Hematopoietic multipotent progenitor cell treated with erythropoietin and hydrocortisone succinate and interleukin-3 and kit ligand, for 6 days (in vitro differentiated cells): ENCODE measurements at places on chromosomes 2 and 18.
A peak's percentile ranks its signal among the peaks of the same experiment; 100 is the strongest.

GRCh38 chr2:13770279-13770678 is 862.2 kb upstream of the LRATD1 start:
- DNase-seq: no peak

DNA sequence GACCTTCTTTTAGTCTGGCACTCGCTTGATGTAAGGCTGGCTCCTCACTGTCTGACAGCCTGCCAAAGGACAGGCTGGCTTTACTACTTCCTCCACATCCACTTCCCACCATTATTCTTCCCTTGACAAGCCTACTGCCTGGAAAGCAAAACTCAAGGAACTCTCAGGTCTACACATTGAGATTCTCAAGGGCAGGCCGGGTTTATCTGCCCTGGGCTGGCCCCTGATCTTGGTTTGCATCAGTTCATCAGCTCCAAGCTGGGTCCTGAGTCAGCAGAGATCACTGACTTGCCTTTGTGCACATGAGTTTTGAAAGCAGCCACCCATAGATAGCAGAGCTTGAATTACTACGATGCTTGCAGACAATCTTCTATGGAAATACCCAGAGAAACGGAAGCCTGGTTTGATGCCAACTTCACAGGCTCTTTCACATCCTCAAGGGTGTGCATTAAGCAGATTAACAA is 53.9 kb downstream of the KCTD18 start:
- DNase-seq: peak; percentile 14

DNA sequence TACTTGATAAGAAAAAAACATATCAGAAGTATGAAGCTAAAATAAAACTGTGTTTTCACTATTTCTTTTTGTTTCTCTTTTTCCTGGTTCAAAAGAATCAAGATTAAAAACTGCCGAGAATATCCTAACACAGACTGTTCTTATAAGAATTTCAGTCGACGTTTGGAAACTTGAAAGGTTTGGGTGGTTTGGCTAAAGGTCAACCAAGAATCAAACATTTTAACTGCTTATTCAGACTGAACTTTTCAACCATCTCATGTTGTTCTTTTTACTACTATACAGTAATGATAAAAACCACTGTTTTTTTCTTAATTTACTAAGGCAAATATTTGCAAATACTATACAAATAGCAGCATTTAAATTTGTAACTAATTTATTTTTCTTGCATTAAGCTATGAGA is 308.5 kb upstream of the TFPI start:
- DNase-seq: no peak

GRCh38 chr2:218870984-218871344 is 9.7 kb upstream of the WNT10A start:
- DNase-seq: no peak

DNA sequence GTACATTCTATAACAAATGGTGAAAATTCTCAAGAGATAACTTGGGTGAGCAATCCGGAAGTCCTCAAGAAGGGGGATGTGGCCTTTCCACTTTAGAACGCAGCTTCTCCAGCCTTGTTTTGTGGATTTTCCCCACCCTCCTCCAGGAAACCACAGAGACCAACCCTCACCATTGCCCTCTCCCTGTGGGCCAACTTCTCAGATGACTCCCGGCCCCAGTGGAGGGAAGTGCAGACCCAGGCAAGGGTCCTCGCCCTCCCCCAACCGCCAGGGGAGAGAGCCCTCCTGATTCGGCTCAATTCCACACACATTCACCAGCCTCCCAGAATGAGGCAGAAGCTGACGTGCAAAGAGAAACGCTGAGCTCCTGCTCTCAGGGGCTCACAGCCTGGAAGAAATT is 277.2 kb downstream of the EIPR1 start:
- DNase-seq: peak; percentile 6

GRCh38 chr2:159913900-159914299 is 115.9 kb upstream of the CD302 start:
- no peak for DNase-seq

GRCh38 chr18:10878703-10879102 is 270.7 kb downstream of the PIEZO2 start:
- DNase-seq: no peak

- no peak for DNase-seq
Measured at GRCh38 chr18:910247-910646, 5.6 kb downstream of the ADCYAP1 start.

GRCh38 chr2:191049728-191050639 is 36.0 kb upstream of the STAT1 start:
- peak; percentile 18 for DNase-seq

- peak; percentile 79 for DNase-seq
Measured at GRCh38 chr18:36284671-36285295, 12.7 kb upstream of the FHOD3 start.

GRCh38 chr18:37812961-37813360 is 247.4 kb upstream of the CELF4 start:
- no peak for DNase-seq

DNA sequence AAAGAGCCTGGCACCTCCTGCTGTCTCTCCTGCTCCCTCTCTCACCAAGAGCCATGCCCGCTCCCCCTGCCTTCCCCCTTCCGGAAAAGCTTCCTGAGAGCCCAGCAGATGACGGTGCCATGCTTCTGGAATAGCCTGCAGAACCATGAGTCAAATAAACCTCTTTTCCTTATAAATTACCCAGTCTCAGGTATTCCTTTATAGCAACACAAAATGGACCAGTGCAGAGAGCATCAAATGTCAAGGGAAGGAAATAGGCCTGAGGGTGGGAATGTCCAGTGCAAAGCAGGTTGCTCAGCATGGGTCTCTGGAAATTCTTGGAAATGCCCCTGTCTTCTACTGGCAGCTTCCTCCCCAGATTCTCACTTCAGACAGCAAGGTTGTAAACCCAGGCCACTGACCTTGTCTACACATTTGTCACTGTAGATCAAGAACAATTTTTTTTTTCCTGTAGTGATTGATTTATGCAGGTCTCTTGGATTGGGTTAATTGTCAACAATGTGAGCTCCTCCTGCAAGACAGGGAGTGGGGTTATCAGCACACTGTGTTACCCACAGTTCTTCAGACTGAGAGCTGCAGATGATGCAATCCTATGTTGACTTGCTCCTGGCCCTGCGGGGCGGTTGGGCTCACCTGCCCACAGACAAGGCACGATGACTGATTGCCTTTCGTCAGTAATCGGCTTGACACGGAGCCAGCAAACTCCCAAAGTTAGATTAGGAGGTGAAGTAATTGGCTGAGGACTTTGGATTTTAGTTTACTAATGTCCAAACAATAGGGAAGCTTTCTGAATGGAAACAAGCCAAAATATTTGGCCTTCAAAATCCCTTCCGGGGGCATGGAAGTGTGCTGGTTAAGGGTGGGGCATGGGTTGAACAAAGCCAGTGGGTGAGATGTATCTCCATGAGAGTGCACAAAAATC is 5.4 kb upstream of the BOD1L2 start:
- DNase-seq: no peak

DNA sequence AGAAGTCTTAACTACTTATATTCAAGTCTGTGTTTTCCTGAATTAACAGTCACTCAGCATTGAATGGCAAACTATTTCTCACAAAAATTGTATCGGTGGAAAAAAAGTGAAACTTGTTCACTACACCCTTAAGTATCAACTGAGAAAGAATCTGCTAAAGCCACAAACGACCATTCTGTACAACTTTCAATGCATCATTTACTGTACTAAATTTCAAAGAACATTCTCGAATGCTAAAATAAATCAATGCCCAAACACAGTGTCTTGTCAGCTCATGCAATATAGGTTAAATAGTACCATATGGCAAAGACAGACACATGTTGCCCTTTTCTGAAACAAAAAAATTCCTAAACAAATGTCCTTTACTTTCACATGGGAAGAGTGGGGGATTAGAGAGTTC is 9.0 kb downstream of the ZNF516 start:
- no peak for DNase-seq

DNA sequence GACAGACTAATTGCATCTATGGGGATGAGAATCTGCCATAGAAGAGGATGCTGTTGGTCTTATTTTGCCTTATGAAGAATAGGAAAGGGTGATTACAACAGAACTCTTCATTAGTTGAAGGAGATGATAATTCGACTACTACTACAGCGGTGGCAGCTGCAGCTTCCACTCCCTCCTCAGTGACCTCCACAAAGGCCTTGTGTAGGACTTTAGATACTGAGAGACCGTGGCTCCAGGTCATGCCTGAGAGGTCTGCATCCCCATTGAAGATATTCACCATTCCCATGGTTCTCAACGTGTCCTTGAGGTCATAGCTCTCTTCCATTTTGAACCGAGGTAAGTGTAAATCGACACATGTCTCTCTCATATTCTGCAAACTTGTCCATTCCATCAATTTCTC is 6.4 kb downstream of the SERPINB4 start:
- no peak for DNase-seq

DNA sequence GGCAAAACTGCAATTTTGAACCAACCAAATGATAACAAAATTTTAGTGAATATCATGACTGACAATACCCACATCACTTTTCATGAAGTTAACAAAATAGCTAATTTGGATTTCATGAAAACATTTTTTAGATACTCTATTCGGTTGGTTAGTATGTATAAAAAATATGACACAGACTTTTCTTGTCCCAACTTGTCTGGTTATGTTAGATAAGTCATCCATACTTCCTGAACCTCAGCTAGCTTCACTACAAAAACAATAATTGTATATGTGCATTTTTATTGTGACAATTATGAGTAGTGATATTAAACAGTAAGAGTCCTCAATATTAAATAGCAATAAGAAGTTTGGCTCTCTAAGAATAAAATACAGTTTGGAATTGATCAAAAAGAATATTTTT is 408.1 kb upstream of the DSEL start:
- no peak for DNase-seq

- DNase-seq: peak; percentile 33
Measured at GRCh38 chr2:98908931-98909316, 27.1 kb downstream of the CRACDL start.

DNA sequence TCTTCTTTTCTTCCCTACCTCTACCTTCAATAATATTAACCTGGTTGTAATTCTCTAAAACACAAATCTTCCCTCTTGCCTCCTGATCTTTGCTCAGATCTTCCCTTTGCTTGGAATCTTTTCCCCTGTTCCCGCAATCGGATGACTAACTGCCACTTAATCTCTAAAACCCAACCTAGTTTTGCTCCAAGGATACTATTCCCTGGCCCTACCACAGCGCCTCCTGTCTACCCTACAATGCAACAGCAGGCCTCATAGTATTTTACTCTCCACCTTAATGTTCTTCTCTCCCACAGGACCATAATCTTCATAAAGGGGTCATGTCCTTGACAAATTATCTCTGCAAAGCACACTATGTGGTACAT is 246.8 kb upstream of the TNP1 start:
- peak; percentile 29 for DNase-seq

DNA sequence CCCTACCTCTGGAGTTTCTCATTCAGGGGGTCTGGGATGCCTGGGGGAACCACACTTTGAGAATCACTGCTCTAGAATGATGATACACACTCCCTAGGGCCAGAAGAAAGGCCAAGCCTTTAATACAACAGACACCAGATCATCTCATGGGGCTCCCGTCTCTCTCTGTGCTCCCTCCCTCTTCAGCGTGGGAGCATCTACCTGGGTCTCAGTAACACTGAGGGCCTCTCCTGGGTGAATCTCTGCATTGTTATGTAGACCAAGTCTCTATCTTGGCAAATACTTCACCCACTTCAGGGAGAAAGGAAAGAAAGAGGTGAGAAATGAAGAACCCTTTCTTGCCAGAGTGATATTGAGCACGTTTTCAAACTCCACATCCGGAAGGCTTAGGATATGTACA is 146.8 kb upstream of the MSH6 start:
- no peak for DNase-seq

DNA sequence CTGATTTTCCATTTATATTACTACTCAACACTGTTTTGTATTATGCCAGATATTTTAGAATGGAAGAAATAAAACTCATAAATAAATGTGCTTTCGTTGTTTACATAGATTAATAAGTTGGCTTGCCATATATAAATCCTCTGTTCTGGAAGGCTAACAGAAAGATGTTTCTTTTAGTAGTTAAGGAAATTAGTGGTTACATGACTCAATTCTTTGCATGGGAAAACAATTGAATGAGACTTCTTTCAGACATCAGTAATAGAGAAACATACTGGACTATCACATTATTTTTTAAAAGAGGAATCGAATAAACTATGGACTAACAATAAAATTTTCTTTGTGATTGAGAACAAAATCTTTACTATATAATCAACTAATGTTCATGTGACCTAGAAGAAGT is 336.5 kb downstream of the KCNS3 start:
- no peak for DNase-seq

- DNase-seq: no peak
Measured at GRCh38 chr2:63755965-63756364, 85.7 kb upstream of the UGP2 start.

DNA sequence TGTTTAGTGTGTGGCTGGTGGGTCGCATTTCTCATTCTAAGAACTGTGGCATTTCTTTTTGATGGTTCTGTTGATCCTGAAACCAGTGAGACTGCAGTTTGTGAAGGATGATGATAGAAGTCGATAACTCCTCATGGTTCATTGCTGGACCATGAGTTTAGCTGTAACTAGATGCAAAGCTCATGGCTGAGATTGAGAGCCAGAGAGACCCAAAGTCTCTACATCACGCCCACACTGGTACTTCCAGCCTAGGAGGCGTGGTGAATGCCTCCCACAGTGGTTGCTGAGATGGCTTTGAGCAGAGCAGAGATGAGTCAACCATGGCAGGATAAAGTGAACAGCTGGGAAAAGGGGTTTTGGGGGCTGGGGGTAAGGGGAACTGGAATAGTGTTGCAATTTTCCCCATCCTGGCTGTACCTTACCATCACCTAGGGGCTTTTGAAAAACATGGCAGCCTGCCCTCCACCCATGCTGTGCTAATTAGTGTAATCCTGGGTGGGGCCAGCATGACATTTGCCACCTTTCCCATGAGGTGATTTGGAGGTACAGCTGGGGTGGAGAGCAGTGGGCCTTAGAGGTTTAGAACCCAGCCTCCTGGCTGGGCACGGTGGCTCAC is 24.1 kb downstream of the INPP4A start:
- DNase-seq: no peak

- DNase-seq: no peak
Measured at GRCh38 chr18:47519706-47520105, 268.2 kb upstream of the SKOR2 start.

DNA sequence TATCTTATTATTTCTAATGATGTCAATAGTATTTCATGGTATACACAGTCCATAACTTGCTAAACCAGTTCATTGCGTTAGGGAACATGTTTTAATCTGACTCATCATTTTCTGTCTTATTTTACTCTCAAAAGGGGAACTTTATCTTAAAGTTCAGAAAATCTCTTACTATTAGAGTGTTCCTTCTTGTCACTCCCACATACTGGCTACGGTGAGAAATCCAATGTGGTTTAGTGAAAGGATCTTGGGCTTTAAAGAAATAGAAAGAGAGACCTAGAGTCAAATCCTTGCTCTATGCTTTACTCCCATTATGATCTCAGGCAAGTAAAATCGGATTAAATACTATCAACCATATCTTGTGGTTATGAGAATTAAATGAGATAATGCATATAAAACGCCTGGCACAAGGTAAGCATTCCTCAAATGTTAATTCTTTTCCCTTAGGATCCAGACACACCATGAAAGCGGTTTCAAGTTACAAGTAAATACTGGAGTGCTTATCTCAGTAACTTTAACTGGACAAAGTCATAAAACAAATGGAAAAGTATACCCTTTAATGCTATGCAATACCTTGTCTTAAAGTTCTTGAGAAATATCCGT is 576.0 kb downstream of the ARHGAP15 start:
- DNase-seq: no peak

- DNase-seq: peak; percentile 3
Measured at GRCh38 chr18:80200171-80200931, 47.0 kb downstream of the PARD6G start.
